ENCODE measurements at places on chromosomes 16 and 17.

GRCh38 chr16:48272837-48273421 is 25.6 kb upstream of the ABCC11 start:
- H3K4me3 ChIP-seq: no peak overlapping the region
- H3K27me3 ChIP-seq: no peaks in the 10 kb centered on the region
- DNase-seq: no peak
- no peaks in the 10 kb centered on the region for H3K4me1 ChIP-seq

GRCh38 chr17:44014133-44014436 is 678 bp downstream of the TMEM101 start:
- peak overlapping the region; percentile 100 for H3K4me3 ChIP-seq
- H3K27me3 ChIP-seq: peaks cover 3% of the 10 kb centered on the region
- H3K4me1 ChIP-seq: peaks cover 30% of the 10 kb centered on the region
- no peak for DNase-seq
- H3K36me3 ChIP-seq: peaks cover 19% of the 10 kb centered on the region

- H3K4me1 ChIP-seq: no peaks in the 10 kb centered on the region
- H3K27me3 ChIP-seq: no peaks in the 10 kb centered on the region
- peak; percentile 7 for DNase-seq
- H3K4me3 ChIP-seq: no peak overlapping the region
Observed at GRCh38 chr17:67056746-67057490, 12.6 kb downstream of the CACNG1 start.

GRCh38 chr17:8621585-8621984 is 8.9 kb downstream of the MYH10 start:
- H3K4me1 ChIP-seq: no peaks in the 10 kb centered on the region
- no peak overlapping the region for H3K4me3 ChIP-seq
- peaks cover 20% of the 10 kb centered on the region for H3K27me3 ChIP-seq
- no peak for DNase-seq

DNA sequence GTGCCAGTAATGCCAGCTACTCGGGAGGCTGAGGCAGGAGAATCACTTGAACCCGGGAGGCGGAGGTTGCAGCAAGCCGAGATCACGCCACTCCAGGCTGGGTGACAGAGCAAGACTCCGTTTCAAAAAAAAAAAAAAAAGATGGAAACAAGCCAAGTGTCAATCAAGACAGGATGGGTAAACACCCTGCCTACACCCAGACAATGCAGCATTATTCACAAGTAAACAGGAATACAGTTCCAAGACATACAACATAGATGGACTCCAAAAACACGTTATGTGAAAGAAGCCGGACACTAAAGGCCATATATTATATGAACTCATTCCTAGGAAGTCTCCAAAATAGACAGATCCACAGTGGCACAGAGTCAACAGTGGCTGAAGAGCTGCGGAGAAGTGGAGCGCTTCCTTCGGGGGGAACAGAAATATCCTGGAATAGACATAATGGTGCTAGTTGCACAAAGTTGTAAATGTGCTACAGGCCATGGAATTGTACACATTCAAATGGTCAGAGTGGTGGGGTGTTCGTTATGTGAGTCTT is 33.9 kb downstream of the ANKRD11 start:
- H3K4me3 ChIP-seq: no peak overlapping the region
- no peak for DNase-seq
- H3K27me3 ChIP-seq: no peaks in the 10 kb centered on the region
- no peak overlapping the region for H3K27ac ChIP-seq

DNA sequence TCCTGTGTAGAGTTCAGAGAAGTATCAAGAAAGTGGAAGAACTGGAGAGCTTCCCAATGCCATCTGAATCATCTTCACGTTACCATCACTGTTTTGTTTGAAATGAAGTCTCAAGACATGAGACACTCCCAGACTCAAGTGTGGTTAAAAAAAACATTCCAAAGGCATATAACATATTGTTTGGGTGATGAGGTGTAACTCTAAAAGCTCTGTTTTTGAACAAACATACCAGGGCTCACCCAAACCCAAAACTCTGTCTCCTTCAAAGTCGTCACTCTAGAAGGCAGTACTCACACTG is 6.3 kb upstream of the ZCCHC14 start:
- no peaks in the 10 kb centered on the region for H3K36me3 ChIP-seq
- H3K4me3 ChIP-seq: no peak overlapping the region
- no peak for DNase-seq
- peaks cover 15% of the 10 kb centered on the region for H3K4me1 ChIP-seq
- no peak overlapping the region for H3K27ac ChIP-seq

- peaks cover 5% of the 10 kb centered on the region for H3K27me3 ChIP-seq
- no peak for DNase-seq
- H3K4me1 ChIP-seq: peaks cover 7% of the 10 kb centered on the region
- no peaks in the 10 kb centered on the region for H3K36me3 ChIP-seq
- H3K4me3 ChIP-seq: no peak overlapping the region
Observed at GRCh38 chr16:56870276-56870888, 5.4 kb downstream of the SLC12A3 start.

DNA sequence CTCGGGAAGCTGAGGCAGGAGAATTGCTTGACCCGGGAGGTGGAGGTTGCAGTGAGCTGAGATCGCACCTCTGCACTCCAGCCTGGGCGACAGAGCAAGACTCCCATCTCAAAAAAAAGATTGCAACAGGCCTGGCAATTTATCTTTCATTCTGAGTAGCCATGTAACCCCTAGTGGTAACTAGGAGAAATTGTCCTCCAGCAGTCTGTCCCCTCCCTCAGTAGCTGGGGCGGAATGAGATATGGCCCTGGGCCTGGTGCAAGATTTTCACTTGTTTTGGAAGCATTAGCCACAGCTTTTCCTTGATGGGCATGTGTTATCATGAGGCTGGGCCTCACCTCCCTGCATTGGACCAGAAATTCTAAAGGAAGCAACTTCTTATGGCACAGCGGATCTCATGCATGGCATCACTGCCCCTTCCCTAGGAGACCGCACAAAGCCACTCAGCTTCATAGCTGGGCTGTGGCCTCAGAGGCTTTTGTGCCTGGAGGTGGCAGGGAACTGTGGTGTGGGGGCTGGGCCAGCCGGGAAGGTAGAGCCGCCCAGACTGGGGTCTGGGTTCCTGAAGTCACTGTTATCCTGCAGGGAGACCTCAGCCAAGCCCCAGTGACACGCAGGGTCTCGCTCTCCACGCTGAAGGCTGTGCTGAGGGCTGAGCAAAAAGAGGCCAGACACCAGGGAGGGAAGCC is 13.4 kb downstream of the NATD1 start:
- peak; percentile 29 for DNase-seq
- H3K36me3 ChIP-seq: no peaks in the 10 kb centered on the region
- no peaks in the 10 kb centered on the region for H3K4me1 ChIP-seq
- H3K27ac ChIP-seq: no peak overlapping the region
- H3K4me3 ChIP-seq: no peak overlapping the region
- H3K27me3 ChIP-seq: no peaks in the 10 kb centered on the region

DNA sequence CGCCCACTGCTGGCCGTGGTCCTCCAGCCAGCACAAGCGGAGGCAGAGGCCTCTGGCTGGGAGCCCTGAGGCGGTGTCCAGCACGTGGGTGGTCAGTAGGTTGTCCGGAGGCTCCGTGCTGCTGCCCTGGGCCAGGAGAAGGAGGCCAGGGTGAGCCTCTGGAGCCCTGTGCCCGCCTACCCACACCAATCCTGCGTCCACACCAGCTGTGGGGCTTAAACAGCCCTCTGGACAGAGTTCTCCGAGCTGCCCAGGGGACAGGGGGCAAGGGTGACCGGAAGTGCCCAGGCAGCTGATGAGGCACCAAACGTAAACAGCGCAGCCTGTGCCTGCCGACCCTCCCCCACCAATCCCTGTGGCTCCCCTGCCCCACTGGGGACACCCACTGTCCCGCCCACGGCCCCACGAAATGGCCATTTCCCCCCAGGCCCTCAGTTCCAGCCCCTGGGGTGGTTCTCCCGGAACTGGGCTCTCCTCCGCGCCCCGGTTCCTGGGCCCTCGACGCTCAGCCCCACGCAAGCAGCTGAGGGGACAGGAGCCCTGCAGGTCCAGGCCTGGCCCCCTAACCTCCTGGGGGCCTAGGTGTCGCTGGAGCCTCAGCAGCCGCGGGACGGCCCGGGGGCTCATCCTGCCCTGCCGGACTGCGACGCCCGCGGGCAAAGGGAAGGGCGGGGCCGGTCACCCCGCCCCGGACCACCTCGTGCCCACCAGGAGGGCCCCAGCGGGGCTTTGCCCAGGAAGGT is 27.9 kb upstream of the DBNDD1 start:
- DNase-seq: no peak
- no peak overlapping the region for H3K27ac ChIP-seq
- peaks cover 5% of the 10 kb centered on the region for H3K4me1 ChIP-seq
- H3K27me3 ChIP-seq: peaks cover 36% of the 10 kb centered on the region
- no peak overlapping the region for H3K4me3 ChIP-seq
- no peaks in the 10 kb centered on the region for H3K36me3 ChIP-seq

DNA sequence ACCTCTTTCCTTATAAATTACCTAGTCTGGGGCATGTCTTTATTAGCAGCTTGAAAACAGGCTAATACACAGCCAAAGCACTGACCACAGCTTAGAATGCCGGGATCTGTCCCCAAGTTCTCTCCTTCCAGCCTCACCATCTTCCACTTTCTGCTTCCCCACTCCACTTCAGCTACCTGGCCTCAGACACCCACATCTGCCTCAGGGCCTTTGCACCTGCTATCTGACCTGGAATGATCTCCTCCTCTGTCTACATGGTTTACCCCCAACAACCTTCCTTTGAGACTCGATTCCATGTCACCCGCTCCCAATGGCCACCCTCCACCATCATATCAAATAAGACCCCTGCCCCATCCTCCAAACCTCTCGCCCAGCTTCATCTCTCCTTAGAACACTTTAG is 152.6 kb upstream of the CDC42EP4 start:
- H3K36me3 ChIP-seq: no peaks in the 10 kb centered on the region
- no peaks in the 10 kb centered on the region for H3K4me1 ChIP-seq
- no peak for DNase-seq
- H3K27ac ChIP-seq: no peak overlapping the region
- no peak overlapping the region for H3K4me3 ChIP-seq
- H3K27me3 ChIP-seq: peaks cover 11% of the 10 kb centered on the region

DNA sequence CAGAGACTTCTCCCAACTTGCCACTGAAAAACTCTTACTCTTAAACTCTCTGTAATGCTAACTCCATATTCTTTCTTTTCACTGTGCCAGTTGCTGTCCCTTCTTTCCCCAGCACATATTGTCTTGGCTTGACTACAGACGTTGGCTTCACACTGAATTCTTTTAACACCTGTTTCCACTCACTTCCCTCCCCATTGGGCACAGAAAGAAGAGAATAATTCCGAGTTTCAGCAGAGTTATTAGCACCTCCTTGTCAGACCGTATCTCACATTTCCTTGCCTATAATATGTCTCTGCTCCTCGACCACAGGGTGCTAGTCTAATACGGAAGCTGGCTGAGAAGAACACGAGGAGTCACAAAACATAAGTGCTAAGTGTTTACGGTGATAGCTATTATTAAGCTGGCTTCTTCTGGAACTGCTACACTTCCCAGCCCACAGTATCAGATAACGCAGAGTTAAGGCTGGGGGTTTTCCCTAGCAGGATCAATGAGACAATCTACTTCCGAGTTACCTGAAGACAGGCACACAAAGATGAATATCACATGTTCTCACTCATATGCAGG is 188.5 kb upstream of the CDH8 start:
- H3K27ac ChIP-seq: no peak overlapping the region
- DNase-seq: no peak
- H3K4me3 ChIP-seq: no peak overlapping the region

GRCh38 chr17:79407385-79407784 is 203.5 kb downstream of the RBFOX3 start:
- H3K27ac ChIP-seq: no peak overlapping the region
- no peaks in the 10 kb centered on the region for H3K4me1 ChIP-seq
- H3K27me3 ChIP-seq: peaks cover 70% of the 10 kb centered on the region
- H3K36me3 ChIP-seq: no peaks in the 10 kb centered on the region

DNA sequence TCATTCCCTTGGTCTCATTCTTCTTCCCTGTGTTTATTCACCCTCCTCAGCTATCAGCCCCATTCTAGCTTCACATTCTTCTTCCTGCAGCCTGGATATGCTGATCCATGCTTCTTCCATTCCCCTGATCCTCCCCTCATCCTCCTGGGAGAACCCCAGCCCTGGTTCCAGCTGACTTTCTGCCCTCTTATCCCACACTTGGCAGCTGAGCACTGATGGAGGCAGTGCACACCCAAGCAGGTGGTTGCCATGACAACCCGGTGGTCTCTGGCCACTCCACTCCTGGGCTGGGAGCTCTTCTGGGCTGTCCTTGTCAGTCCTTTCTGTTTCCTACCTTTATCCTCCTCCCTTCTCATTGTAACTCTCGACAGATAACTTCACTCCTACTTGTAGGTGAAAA is 16.7 kb upstream of the TUBG2 start:
- H3K27me3 ChIP-seq: peaks cover 38% of the 10 kb centered on the region
- no peak overlapping the region for H3K4me3 ChIP-seq
- H3K36me3 ChIP-seq: no peaks in the 10 kb centered on the region
- no peak overlapping the region for H3K27ac ChIP-seq

DNA sequence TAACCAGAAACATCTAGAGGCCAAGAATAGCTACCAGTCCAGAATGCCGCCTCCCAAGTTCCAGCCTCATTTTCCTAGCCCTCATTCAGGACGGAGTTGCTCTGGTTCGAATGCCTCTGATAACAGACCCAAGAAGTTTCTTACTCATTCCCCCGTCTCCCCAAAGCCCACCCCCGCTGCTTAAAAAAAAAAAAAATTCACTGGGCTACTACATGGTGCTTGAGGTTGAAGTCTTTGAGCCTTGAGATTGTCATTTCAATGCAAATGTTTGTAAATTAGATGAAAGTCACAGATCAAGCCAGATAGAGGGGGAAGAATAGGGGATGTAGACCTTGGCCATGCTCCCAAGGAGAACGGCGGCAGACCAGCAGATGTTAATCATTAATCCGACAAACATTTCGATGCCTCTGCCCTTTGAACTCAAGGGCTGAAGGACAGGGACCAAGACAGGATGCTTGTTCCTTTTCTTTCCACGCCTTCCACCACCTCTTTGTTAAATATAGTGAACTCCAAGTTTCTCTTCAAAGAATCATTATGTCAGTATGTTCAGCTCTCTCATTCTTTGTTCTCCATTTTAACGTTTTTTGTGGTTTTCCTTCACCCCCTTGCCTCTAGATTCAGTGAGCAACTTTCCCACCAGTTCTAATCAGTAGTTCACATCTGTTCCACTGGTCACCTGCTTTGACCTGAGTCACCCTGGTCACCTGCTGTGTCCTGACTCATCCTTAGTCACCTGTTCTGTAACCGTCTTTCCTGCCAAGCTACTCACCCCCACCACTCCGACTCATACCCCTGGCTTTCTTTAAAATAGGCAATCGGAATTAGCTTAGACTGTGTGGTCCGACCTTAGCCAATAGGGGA is 190.3 kb downstream of the CPPED1 start:
- peaks cover 8% of the 10 kb centered on the region for H3K4me1 ChIP-seq
- no peak for DNase-seq
- H3K27ac ChIP-seq: no peak overlapping the region
- H3K4me3 ChIP-seq: no peak overlapping the region
- H3K27me3 ChIP-seq: peaks cover 18% of the 10 kb centered on the region

DNA sequence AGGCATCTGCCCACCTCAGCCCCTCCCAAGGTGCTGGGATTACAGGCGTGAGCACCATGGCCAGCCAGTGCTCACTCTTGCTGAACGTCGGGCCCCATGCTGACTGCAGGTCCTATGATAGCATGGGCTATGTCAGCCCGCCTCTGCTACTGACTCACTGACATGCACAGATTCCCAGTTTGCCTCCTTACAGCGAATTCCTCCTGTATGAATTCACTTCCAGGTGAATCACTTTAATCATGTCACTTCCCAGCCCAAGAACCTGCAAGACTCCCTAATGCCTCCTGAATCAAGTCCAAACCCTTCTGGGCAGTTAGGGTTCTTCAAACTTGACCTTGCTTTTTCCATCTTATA is 16.1 kb upstream of the UBTF start:
- no peak overlapping the region for H3K27ac ChIP-seq
- peaks cover 6% of the 10 kb centered on the region for H3K4me1 ChIP-seq
- DNase-seq: no peak
- no peaks in the 10 kb centered on the region for H3K36me3 ChIP-seq

Data from activated naive CD4-positive, alpha-beta T cell treated with anti-CD3 and anti-CD28 coated beads, Interleukin-2, amount 10 ng/mL, durations not matched to agents 7 days and 5 days (primary cell).